ENCODE measurements at places on chromosomes 4 and X.

DNA sequence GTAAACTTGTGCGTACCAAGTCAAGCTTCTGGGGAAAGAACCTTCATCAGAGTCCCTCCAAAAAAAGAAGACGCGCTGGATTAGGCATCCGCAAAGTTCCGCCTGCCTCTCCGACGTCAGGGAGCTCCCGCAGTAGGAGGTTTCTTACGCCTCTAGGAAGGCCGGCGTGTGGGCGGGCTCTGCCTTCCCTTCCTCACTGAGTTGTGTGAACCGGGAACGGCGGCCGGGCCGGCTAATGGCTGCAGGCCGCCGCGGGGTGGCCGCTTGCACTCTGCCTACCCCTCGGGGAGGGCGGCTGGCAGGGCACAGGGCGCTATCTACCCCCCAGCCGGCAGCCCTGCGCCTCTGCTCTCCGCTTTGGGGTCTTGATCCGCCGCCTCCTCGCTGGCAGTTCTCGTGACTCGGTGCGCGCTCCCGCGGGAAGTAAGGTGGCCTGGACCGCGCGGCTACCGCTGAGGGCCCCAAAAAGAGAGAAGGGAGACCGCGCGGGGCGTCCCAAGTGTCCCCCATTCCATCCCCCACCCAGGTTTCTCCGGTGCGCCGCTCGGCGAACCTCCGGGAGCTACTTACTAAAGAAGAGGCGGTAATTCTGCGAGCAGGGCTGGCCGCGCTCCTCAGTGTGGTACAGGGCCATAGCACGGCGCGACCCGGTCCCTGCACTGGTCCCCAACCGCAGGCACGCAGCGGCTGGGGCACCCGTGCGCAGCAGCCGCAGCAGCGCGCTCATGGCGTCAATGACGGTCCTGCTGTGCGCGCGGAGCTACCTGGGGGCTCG, at the start of gene PPA2:
Gene PPA2 (minus strand): TSS at position 739 of the 775 bp plus-strand sequence. CDS start 12 bp downstream, at position 727.
- DNase-seq: peak; percentile 44

GRCh38 chr4:152106113-152106763, 345.4 kb upstream of the GATB start:
- DNase-seq: no peak

GRCh38 chr4:85368932-85369331, 106.0 kb upstream of the ARHGAP24 start:
- no peak for DNase-seq

GRCh38 chr4:150581641-150582051, 305 bp upstream of the MAB21L2 start:
- DNase-seq: no peak

DNA sequence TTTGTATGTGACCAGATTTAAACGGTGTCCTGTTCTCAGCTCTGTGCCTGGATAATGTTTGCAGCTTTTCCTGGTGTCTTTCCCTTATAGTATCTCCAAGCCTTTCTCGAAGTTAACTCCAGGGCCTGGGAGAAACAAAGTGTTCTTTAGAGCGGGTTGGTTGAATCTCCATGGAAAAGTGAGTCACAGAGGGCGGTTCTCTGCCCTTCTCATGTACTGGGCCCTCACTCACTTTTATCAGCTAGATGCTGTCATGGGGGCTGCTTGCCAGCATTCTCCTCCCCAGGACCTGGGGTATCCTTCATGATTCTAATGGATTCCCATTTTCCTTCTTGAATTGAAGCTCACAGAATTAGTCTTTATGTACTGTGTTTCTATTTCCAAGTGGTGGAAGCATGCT, 46.1 kb upstream of the MAGEC2 start:
- no peak for DNase-seq

DNA sequence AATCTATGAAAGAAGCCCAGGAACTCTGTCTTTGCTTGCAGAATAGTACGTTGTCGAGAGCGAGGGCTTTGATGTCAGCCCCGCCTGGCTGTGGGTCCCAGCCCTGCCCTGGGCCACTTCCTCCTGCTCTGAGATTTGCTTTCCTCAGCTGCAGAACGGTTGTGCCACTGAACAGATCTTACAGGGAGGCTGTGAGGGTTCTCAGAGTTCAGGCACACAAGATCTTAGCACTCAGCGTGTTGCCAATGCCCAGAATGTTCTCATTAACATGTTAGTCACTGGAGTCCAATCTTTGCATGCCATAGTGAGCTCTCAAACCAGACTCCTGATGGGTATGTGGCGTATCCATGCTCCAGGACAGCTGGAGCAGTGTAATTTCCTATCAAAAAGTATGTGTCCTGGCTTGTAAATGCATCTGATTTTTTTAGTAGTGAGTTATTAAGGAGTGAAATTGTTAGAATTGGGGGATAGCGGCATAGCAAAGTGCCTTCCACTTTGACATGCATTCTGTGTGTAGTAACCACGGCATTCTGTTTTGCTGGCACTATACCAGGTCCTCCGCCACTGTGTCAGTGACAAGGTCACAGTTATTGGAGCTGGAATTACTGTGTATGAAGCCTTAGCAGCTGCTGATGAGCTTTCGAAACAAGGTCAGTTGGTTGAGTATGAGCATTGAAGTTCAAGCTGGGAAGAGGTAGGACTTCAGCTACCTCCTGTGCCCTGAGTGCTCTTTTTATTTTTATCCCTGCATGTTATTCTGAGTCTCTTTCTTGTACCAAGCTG, 31.6 kb downstream of the TKTL1 start:
- DNase-seq: no peak

DNA sequence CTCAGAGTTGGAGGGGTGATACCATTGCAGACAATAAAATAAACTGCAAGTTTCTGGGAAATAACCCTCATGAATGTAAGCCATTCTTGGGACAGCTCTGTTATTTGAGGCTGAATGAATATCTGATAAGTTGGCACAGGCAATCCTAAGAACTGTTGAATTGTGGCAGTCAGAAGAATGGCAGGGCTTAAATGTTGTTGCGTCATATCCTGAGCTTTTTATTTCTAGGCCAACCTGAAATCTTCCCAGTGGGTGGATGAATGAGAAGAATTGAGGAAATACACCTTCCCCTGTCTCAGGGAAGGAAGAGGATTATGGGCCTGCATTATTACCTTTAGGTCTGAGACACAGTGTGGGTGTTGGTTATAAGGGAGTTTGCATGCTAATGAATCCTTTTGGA, 64.4 kb upstream of the C4orf54 start:
- DNase-seq: no peak

DNA sequence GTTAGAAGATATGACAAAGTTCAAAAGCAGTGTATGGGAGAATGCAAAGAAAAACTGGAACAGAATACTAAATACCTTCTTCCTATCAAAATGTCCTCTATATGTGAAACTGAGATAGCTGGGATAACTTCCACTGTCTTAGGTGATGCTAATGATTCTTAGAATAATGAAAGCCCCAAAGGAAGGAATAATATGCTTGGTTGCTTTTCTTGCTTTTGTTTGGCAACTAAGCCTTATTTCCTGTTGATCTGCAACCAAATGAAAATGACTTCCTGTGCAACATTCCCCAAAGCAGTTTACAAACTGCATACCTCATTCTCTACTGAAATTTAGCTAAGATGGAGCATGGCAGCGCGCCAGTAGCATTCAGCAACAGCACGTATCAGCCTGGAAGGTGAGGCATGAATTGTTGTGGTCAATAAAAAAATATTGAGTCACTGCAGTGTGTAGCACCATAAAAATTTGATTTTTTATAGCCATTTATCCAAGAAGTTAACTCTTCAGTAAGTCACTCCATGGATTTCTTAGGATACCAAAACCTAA, 18.7 kb downstream of the NDNF start:
- no peak for DNase-seq

- DNase-seq: no peak
Observed at GRCh38 chr4:147050356-147050765, 104.7 kb upstream of the TTC29 start.

DNA sequence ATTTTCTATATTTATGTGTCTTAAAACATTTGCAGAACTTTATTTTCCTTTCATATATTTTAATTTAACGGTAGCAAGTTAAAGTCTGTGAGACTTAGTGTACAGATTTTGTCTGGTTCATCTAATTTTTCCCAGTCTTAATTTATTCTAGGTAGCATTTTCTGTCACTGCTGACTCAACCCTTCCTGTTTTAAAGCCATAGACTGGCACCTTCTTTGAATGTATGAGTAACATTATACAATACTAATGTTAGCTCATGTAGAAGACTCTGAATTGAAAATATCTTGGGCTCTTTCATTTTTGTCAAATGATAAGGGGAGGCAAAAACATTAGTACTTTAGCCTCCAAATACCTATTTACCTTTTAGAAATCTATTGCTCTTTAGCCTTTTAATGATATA, 43.6 kb downstream of the BLTP1 start:
- no peak for DNase-seq

DNA sequence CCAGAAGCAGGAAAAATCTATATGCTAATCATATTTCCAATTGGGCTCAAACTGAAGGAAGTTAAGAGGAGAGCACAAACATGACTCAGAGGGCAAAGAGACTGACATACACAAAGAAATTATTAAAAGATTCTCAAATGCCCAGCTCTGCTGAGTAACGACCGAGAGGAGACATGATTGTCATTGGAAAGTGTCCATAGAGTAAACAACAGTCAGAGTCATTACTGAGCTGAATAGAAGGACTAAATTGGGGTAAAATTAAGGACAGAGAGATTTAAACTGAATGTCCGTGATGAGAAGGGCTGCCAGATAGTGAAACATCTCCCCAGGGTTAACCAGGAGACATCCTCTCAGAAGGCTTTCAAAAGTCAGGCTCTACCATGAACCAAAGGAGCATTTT, 111.2 kb upstream of the GALNT7 start:
- no peak for DNase-seq

GRCh38 chrX:150688911-150689451, 4.2 kb upstream of the MTMR1 start:
- DNase-seq: no peak

DNA sequence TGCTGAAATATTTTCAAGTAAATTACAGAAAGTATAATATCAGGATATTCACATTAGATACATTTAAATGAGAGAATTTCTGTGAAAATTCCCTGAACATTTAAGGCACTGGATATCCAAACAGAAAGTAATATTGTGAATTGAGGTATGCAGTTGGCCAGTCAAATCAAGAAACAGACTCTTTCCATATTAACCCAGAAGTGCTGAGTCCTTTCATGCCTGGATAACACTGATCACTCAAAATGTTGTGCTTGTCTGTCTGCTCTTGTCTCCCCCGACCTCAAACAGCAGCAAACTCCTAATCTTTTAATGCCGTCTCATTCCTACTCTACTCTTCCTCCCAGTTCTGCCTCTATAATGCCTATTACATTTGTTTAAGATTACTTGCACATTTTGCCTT, 51.2 kb downstream of the TBC1D9 start:
- no peak for DNase-seq

- no peak for DNase-seq
Observed at GRCh38 chr4:14383652-14384051, 618.6 kb upstream of the CPEB2 start.

DNA sequence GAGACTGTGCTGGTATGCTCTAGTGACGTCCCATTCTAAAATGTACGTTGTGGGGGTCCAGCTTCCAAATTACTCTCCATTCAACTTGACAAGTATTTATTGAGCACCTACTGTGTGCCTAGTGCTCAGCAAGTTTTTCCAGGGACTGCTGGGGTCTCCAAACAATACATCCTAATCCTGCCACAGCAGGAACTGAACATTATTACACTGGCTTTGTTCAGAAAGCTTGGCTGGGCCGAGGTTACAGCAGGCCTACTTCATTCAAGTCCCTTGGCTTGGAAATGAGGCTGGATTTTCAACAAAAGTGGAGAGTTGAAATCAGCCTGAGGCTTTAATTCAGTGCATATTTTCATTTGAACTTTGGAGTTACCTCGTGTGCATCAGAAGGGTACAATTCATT, 78.0 kb downstream of the GUCY2F start:
- DNase-seq: no peak

GRCh38 chr4:7124689-7125442, 57.0 kb upstream of the GRPEL1 start:
- no peak for DNase-seq

GRCh38 chr4:4333265-4333706, 43.2 kb downstream of the ZBTB49 start:
- DNase-seq: no peak

DNA sequence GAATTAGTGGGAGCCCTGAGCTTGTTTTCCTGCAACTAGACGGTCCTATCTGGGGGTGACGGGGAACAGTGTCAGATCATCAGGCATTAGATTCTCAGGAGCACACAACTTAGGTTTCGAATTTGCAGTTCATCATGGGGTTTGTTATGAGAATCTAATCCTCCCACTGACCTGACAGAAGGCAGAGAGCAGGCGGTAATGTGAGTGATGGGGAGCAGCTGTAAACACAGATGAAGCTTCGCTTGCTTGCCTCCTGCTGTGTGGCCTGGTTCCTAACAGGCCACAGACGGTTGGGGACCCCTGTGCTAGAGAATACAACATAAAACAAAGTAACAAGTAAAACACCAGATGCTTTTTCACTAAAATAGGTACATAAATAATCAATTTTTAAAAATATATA, 86.2 kb upstream of the BLTP1 start:
- DNase-seq: no peak

DNA sequence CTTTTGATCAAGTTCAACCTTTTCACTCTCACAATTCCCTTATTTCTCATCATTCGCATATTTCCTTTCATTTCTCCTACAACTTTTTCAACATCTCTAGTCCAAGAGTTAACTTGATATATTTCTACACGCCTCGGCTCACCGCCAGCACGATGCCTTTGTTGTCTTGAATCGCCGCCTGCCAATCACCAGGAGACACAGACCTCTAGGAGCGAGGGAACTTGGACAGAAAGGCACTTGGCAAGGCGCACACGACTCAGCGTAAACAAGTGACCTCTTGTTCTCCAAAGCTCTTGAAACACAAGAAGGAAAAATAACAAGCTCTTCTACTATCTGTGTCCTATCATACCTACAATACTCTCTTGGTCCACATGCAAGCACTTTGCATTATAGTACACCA, 27.1 kb upstream of the RBMX start:
- DNase-seq: no peak

DNA sequence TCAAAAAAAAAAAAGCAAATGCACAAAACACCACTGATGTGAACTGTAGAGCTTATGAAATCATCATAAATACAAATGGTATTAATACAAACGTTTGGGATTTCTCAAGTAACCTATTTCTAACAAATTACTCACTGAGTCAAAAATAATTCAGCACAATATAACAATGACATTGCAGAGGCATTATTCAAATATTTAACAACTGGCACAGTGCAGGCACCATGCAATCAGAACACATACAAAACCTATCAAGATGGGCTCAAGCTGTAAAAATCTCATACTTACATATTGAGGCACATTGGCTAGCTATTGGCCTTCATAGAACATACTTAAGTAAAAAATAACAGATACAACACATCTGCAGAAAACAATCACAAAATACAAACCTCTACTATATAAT, 81.1 kb downstream of the LRBA start:
- DNase-seq: no peak

- DNase-seq: no peak
Observed at GRCh38 chr4:166839615-166840251, 394.6 kb downstream of the SPOCK3 start.

- no peak for DNase-seq
Observed at GRCh38 chr4:188032170-188032569, 36.6 kb downstream of the ZFP42 start.

DNA sequence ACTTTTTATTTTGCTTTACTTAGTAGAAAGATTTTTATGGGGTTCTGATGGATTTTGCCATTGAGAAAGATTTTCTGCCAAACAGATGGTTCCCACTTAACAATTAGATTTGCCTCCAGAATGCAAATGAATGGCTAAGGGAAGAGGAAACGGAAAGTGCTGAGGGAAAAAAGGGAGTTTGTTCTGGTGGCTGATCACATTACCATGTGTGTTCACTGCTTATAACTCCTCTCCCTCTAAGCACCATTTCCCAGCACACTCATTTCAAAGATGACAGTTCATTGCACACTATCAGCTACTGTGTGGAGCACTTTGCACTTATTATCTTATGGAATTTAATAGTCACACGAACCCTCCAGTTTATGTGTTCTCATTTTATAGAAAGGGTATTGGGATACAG, 68.0 kb upstream of the GRID2 start:
- no peak for DNase-seq
